ENCODE measurements at places on chromosomes 4 and X.

DNA sequence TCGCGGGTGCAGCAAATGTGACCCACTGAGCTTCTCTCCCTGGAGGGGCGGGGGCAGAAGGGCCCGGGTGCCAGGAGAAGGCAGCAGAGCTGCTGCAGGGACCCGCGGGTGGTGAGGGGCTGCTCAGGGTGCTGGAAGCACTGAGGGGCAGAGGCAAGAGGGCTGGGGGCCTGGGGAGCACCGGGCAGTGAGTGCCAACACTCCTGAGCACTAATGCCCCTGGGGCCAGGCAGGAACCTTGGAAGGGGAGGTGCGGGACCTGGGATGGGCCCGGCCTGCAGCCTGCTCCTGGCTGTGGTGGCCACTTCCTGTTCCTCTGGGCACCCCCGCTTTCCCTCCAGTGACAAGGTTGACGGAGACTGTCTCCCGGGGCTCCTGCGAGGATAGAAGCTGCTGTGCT is 66.5 kb upstream of the ADRA2C start:
- DNase-seq = no peak

DNA sequence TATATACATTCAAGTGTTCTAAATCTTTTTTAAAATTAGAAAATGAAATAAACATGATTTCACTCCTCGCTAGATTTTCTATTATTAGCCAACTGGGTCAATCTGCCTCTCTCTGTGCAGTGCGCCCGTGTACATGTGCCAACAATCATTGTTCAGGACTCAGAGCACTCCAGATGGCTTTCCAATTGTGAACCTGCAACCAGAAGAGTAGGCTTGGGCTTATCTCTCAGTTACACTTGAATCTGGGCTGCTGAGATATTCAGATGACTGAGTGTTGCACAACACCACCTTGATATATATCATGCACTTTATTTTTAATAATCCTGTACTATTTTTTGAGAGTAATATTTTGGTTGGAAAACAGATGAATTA is 184.0 kb upstream of the FSTL5 start:
- DNase-seq = no peak

GRCh38 chrX:12403474-12404082 is 265.3 kb downstream of the FRMPD4 start:
- peak; percentile 18 for DNase-seq

GRCh38 chr4:38237139-38237538 is 276.9 kb downstream of the PTTG2 start:
- DNase-seq = peak; percentile 78

- DNase-seq = no peak
Observed at GRCh38 chr4:25943805-25944204, 29.8 kb downstream of the SMIM20 start.

DNA sequence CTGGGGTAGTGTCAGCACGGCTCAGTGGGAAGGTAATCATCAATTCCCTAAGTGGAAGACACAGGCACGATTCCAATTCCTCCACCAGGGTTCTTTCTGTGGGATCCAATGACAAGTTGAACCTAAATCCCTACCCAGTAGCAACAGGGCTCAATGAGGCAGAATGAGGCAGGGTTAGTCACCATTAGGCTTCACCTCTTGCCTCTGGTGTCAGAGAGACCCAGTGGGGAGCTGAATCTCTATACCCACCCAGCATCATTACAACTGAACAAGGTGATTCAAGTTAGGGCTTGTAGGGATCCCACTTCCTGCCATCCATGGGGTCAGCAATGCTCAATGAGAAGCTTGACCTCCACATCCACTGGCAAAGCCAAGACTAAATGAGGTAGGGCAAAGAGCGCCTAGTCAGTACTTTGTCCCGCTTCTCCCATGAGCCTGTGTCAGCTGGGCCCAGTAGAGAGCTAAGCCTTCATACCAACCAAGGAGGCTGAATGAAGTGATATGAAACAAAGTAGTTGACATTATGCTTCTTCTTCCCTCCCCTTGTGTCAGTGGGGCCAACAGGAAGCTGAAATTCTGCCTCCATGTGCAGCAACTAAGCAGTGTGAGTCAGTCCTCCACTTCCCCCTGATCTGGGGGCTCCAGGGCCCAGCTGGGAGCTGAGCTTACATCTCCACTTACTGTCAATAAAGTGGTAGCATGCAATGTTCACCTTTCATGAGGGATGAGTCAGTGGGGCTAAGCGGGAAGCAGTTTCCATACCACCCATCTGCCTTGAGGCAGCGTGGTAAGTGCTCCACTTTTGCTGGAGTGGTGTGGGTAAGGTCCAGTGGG is 36.4 kb upstream of the RBM41 start:
- peak; percentile 54 for DNase-seq

DNA sequence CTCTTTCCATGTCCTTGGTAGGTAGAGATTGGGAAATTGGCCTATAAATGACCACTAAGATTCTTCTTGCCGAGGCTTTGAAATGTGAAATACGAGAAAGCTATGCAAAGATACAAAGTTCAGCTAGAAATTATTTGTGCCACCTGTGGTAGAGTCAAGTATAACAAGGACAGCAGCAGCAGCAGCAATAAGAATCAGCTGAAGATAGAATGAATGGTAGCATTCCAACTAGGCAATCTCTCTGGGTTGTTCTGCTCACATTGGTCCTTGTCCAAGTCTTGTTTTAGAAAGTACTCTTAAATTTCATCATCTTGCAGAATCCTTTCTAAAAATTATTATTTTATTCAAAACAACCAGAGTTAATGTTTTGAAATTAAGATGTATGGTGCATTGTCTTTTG is 67.8 kb upstream of the PCDH10 start:
- peak; percentile 13 for DNase-seq

DNA sequence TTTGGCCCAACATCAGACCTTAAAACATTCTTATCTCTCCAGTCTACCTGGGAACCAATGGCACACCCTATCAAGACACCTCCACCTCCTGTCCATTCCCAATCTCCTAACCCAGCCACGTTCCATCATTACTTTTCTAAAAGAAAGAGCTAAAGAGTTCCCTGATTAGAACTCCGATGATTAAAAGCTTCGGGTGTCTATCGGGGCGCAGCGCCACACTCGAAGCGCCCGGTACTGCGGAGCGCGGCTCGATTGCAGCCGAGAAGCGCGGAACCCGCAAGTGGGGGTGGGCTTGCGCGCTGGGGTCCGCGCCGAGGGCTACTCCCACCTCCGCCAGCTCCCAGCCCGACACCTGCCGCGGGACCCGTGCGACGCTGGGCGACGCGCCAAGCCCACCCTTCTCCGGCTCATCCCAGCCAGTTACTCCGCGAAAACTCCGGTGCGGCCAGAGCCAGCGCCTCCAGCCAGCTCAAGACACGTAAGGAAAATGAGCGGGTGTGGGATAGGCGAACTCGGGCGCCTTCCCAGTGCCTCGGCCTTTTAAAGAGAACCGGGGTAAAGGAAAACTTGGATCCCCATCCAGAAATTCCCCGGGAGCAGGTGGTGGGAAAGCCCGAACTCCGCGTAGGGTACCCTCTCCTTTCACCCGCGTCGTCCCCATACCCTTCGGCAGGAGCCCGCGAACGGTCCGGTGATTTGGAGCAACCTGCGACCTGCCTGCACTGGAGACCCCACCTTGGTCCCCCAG is 593 bp downstream of the NPY1R start:
- DNase-seq = peak; percentile 21

DNA sequence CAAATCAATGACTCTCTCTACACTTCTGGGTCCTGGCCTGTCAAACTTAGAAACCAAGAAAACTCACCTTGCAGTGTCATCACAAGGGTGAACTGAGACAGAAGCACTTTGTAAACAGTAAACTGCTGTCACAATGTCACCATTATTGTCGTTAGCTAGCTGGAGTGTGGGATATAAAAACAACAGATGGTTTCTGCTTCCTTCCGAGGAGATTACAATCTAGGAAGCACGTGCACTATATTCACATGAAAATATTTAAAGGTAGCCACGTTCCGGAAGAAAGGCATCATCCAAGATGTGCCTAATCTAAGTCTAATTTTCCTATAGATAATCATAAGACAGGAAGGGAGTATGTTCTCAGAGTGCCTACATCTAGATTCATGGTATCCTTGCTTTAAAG is 64.7 kb upstream of the ACSL1 start:
- DNase-seq = no peak

DNA sequence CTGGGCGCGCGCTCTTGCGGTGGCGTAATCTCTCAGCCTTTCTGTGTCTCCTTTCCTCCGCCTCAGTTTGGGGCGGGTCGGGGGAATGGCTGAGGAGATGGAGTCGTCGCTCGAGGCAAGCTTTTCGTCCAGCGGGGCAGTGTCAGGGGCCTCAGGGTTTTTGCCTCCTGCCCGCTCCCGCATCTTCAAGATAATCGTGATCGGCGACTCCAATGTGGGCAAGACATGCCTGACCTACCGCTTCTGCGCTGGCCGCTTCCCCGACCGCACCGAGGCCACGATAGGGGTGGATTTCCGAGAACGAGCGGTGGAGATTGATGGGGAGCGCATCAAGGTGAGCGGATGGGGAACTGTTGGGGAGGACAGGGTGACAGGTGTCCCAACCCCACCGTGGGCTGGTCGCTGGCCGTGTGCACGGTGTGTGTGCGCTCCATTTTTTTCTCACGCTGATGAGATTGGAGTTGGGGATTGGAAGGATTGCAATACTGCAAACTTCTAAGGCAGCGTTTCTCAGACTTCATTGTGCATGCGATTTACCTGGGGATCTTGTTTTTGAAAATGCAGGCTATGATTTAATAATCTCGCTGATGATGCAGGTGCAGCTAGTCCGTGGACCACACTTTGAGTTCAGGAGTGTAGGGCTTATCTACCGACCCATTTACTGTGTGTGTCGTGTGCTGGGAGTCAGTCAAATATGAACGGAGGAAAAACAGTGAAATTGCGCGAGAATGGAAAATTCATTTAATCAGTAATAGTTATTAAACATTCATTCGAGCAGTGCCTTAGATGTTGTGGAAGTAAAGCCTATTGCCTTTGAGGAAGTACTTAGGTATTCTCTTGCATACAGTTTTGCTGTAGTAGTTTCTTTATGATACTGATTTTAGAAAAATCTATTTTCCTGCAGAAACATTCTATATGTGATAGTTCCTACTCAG is at the start of gene RAB33B:
RAB33B (plus strand) TSS at position 11 of the 935 bp plus-strand sequence; CDS start at position 86, 75 bp downstream.
- DNase-seq = peak; percentile 17

All from ELR (cell line).